ENCODE measurements at places on chromosomes 16 and 17. TPM values are rescaled to one million over a fixed set of nuclear protein-coding genes. Genes with fewer than 3 reads are reported as not detected.

DRC3 gene
- 2.2 TPM for total RNA-seq

RTN4RL1 gene
- total RNA-seq = 3.4 TPM

SEPTIN12 gene
- total RNA-seq = not detected

LRRC45 gene
- total RNA-seq = 14.6 TPM

OSGIN1 gene
- total RNA-seq = 57.0 TPM

EME1 gene
- total RNA-seq = 14.9 TPM

ABCA9 gene
- total RNA-seq = not detected

USP43 gene
- total RNA-seq = 4.3 TPM

CNTROB gene
- total RNA-seq = 47.2 TPM

SLC38A8 gene
- not detected for total RNA-seq

ITGAL gene
- total RNA-seq = 0.16 TPM

MAPK8IP3 gene
- 61.2 TPM for total RNA-seq

HP gene
- 0.53 TPM for total RNA-seq

EFNB3 gene
- total RNA-seq = 1.6 TPM

FBXL16 gene
- 5.6 TPM for total RNA-seq

NXN gene
- 27.1 TPM for total RNA-seq

HSD17B1 gene
- 0.75 TPM for total RNA-seq

COPZ2 gene
- 19.9 TPM for total RNA-seq

SPAG5 gene
- total RNA-seq = 78.3 TPM
